ENCODE measurements at places on chromosomes 2 and 18.

DNA sequence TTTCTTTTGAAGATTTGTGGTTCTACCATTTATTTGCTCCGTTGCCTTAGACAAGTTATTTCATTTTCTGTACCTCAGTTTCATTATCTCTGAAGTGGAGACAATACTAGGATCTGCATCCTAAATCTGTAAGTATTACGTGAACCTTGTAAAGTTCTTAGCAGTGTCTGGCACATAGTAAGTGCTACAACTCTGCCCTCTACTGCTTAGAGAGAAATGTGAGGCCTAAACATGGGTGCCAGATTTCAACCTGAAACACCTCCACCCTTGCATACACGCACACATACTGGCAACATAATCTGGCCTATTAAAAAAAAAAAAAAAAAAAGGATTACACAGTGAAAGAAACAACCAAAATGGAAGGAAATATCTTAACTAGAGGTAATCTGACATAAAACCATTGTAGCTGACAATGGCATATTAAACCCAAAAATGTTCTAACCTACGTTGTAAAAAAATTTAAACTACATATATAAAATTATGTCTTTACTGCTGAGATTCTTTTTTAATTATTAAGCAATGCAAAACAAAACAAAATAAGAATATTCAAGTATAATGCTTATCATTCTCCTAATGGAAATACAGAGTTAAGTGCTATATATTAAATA, 132.6 kb downstream of the MAP2 start:
- peak; percentile 55 for DNase-seq

DNA sequence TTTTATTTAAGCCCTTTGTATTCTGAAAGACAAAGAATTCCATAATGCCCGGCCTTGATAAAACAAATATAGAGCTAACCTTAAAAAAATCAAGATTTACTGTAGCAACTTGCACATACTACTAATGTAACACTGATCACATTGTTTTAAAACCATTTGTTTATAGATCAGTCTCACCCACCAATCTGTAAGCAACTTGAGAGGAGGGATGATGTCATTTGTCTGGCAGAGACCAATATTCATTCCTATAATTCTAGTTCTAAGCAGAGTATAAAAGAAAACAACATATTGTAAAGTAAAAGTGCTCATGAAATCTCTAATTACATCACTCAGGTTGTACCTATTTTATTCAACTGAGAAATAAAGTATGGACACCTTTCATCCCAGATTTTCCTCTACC, 380.6 kb downstream of the TGIF1 start:
- no peak for DNase-seq

- no peak for DNase-seq
Observed at GRCh38 chr2:234256516-234256915, 206.0 kb downstream of the SPP2 start.

GRCh38 chr2:104774631-104775030, 79.3 kb upstream of the POU3F3 start:
- no peak for DNase-seq

DNA sequence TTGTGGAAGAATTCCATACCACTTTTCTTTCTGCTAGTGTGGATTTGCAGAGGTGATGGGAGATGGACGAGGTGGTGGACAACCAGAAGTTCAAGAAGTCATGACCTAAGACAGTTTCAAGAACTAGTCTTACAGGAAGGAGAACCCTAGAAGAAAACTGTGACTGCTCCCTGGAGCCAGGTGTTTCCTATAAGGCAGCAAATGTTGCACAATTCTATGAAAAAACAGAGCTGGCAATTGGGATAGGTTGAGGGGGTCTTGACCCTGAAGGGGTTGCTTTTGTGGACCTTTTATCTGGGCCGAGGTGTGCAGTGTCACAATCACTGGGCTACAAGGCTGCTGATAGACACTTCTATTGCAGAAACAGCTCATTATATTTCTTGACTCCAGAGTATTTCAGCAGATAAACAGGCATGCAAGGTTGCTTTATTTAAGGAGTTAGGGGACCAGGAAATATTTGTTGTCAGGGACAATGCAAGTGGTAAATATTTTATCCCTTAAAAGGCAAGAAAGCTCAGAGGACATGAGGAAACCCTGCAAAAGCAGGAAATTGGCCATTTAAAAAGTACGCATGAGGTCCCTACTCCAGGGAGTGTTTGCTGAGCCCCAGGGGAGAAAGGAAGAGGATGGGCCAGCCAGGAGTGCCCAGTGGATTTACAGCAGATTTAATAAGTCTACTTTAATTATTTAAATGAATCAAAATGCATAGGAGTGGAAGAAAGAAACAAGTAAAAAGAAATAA, 22.9 kb downstream of the APCDD1 start:
- DNase-seq, result no peak

- DNase-seq, result no peak
Observed at GRCh38 chr2:228675091-228675490, 493.6 kb upstream of the SPHKAP start.

- DNase-seq, result no peak
Observed at GRCh38 chr2:8954990-8955389, 48.5 kb downstream of the MBOAT2 start.

DNA sequence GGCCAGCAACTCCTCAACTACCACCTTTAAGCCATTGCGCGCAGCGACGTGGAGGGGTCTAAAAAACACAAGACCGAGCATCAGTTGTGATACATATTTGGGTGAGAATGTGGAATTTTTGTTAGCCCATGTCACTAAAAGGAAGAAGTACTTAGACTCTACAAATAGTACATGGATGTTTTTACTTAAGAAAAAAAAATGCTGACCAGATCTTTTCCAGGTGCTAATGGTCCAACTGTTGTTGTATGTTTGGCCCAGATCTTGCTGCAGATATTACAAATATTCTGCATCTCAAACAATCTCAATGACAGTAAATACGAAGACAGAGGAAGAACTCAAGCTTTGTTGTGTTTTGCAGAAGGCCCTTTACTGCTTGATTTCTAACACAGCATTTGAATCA, 67.1 kb upstream of the PGAP1 start:
- DNase-seq, result no peak

- DNase-seq, result no peak
Observed at GRCh38 chr2:62283147-62283546, 87.2 kb downstream of the B3GNT2 start.

- peak; percentile 21 for DNase-seq
Observed at GRCh38 chr2:213187833-213188532, 36.6 kb upstream of the IKZF2 start.

GRCh38 chr2:235793163-235793752, 299.4 kb downstream of the AGAP1 start:
- peak; percentile 40 for DNase-seq

DNA sequence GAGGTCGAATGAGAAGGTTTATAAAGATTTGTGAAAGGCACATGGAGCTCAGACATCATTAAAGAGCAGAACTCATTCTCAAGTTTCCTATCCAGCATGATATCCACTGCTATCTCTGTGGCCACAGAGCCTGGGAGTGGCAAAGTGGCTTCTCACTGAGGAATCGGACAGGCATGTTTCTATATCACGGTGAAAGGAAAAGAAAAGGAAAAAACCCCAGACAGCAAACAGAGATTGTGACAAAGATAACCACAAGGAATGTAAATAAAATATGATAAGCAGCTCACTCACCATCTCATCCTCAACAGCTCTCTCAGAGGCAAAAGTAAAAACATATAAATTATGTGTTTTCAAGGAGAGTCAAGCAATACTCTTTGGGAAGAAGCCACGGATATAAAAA, 2.5 kb downstream of the PID1 start:
- DNase-seq, result no peak

DNA sequence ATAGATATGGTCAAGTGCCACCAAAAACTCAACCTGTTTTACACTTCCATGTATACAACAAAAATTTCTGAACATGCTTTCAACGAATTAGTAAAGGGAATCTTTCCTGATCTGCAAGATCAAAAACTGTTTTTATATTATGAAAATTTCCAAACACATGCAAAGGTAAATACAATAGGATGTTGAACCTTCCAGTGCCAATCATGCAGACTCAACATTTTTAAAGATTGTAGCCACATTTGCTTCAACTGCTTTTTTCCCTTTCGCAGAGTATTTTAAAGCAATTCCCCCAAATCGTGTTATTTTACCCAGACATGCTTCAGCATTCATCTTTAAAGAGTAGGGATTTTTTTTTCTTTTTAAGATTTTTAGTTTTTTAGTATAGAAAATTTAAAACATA, 40.3 kb downstream of the UBR3 start:
- DNase-seq, result no peak

DNA sequence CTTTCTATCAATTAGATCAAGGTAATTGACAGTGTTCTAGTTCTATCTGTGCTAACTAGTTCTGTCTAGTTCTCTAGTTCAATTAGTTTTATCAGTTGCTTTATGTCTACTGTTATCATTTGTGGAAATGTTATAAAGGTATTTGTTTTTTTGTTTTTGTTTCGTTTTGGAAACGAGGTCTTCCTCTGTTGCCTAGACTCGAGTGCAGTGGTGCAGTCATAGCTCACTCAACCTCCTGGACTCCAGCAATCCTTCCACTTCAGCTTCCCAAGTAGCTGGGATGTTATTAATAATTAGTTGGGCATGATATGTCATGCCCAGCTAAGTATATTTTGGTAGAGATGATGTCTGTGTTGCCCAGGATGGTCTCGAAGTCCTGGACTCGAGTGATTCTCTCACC, 1682.8 kb upstream of the LRRTM1 start:
- DNase-seq, result no peak

DNA sequence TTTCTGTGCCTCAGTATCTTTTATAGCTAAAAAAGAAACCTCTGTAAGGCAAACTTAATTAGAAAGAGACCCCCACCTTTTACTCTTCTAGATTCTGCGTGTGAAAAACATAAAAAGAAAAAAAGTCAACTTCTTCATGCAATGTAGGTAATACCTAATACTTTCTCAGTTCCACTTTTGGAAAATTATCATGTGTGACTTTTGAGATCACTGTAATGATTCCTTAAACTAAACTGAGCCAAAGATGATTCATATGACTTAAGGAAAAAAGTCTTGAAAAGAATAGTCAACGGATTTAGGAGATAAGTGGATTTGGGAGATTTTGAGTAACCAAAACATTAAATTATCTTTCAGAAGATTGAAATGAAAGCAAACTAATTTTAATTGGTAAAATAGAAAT, 48.9 kb downstream of the PLEKHA3 start:
- no peak for DNase-seq

- DNase-seq, result no peak
Observed at GRCh38 chr18:63292831-63293683, 26.5 kb downstream of the BCL2 start.

DNA sequence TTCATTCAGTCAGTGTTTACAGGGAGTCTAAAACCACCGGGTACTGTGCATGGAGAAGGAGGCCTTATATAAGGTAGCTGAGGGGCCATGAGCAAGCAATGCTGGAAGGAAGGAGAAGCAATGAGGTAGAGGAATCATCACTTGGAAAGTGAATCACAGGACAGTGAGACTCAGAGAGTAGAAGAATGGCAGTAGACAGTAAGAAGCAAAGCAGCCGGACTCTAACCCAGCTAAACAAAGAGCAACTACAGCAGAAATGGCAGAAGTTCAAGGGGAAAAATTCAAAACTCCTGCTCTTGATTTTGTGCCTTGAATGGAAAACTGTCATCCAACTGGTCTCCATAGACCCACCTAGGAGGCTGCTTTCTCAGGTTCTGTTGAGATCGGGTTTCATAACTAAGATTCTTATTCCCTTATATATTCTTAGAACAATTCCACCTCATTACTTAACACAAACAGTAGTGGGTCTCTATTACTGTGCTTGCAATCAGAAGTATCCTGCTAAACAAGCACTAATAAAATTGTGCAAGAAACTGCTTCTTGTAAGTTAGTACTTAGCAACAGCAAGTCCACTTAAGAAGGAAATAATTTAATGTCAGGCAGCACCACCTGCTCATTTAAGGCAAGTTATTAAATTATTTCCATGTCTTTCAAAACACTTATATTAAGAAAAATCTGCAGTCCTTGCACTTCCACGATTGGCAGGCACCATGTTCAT, 68.0 kb downstream of the RBMS1 start:
- no peak for DNase-seq

DNA sequence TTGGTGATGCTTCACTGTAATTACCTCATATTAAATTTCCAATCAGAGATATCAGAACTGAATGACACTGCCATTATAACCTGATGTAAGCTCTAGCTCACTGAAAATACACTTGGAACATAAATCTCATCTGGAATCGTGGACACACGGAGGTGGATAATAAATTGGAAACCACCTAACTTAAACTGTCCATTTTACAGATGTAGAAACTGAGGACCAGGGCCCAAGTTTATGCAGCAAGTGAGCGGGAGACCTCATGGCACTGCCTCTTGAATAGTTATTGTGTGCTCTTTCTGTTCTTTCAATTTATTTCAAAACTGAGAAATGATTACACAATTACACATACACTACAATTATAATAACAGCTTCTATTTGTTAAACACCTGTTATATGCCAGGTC, 20.8 kb downstream of the CCDC68 start:
- no peak for DNase-seq

DNA sequence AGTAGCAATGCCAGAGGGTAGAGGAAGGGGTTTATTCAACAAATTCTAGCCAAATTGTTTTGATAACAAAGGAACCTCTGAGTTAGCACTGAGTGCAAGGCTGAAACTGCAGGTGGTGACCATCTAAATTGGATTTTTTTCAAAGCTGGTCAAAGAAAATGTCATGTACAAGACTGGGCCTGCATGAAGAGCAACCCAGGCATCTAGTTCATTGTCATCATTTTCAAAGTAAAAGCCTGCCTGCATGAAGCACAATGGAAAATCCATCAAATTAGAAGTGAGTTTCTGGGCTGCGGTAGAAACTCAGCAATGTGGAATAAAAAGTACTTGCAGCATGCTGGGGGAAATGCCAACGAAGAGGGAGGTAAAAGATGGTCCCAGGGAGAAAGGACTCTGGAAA, 80.8 kb upstream of the PPP1CB start:
- no peak for DNase-seq

DNA sequence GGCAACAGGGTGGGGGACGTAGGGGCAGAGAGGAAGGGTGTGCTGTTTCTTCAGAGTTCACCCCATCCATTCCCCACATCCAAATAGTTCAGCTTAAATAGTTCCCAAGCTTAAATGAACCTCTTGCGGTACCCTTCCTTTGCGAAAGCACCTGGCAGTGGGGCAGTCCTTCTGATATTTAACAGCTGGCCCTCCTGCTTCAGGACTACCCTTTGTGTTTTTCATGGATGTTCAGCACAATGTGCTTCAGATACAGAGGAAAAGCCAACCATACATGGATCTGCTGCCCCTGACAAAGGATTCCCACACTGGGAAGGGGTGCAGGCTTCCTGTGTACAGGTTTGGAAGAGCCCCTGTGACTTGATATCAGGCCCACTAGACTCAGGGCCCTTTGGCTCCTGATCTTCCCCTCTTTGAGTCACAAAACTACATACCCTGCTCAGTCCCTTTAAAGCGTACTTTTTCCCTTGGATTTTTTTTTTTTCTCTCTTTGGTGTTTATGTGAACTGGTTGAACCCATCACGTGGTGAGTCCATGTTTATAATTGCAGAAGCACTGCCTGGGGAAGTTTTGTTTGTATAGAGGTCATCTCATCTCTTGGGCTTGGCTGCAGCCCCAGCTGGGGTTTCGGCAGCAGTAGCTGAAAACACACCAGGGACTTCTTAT, 45.3 kb upstream of the IGFBP5 start:
- no peak for DNase-seq

Data from RWPE1 (cell line).